Fibroblast of the aortic adventitia (primary cell): ENCODE measurements at places on chromosomes 7 and 10. TPM values are rescaled to one million over a fixed set of nuclear protein-coding genes. Genes with fewer than 3 reads are reported as not detected.

DNA sequence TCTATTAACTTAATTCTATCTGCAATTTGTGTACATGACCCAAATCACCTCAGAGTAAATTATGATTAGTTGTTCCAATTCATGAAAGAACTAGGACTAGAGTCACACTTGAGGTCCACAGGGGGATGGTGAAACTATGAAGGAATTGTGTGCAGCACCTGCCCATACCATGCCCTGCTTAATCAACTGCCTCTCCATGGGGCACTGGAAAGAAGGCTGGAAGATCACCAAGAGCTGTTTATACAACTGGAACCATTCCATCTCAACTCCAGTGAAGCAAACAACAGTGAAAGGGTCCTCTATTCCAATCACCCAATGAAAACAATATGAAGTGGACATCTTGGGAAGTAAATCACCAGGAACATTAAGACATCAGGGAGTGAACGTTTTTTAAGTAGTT, 98.7 kb upstream of the SEMA3D start:
- no peak for DNase-seq

DNA sequence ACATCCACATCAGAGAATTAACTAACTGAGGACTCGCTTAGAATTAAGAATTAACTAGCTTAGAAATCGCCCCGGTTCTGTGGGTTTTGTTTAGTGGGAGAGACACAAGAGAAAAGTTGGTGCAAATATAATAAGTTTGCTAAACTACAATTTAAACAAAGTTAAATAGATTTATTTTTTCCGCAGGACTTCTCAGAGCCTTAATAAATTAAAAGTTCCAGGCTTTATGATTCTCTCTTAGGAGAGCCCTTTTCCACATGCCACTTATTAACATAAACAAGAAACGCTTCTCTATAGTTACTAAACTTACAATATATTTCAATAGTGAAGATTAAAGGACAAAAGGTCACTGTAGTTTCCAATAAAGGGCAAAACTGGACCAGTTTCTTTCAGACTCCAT, 100.0 kb downstream of the SLC25A13 start:
- DNase-seq: no peak

GRCh38 chr10:49281461-49281860, 17.5 kb upstream of the C10orf71 start:
- no peak for DNase-seq

- no peak for DNase-seq
These were observed 128.6 kb upstream of the PDLIM1 start for GRCh38 chr10:95419399-95419798.

GRCh38 chr10:6507311-6507710, 72.8 kb downstream of the PRKCQ start:
- DNase-seq: no peak

- DNase-seq: no peak
These were observed 10.3 kb downstream of the GFRA1 start for GRCh38 chr10:116262678-116263077.

DNA sequence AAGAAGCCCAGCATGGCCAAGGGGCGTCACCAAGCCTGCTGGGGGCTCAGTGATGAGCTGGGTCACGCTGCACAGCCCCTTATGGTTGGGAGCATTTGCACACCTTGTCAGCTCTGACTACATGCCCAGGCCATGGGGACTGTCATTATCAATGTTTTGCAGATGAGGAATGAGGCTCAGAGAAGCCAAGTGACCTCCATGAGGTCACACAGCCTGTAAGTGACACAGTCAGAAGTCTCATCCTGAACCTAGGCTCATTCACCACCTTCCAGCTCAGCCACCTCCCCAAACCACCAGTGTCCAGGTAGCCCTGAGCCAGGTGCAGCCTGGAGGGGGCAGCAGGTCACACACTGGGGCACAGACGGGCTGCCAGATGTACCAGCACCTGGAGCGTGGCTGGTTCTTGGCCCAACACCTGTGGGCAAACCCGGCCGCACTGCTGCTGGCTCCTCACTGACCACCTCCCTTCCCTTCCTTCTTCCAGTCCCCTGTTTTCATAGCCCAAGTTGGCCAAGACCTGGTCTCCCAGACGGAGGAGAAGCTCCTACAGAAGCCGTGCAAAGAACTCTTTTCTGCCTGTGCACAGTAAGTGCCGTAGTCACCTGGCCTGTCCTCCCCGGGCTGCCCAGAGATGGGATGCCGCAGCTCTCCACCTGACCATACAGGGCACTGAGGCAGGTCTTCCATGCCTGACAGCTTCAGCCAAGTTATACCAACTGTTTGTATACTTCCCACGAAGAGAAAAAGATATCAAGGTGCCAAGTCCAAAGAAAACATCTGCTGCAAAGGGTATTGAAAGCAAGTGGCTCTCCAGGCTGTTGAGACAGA, 119.6 kb downstream of the RGS10 start:
- no peak for DNase-seq

DNA sequence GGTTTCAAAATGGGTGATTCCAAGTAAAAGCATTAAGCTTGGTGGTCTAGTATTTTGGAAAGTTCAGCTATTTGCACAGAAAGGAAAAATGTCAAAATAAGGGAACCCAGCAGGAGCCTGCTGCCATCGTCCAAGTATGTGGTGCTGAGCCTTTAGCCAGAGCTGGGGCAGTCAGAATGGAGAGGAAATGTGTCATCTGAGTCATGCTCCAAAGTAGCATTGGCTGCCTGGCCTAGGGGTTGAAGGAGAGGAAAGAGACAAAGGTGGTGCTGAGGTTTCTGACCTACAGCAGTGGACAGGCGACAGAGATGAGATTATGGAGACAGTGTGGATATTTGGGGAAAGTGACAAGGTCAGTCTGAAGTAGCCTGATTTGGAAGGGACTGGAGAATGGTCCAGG, 103.9 kb downstream of the PLCE1 start:
- peak; percentile 17 for DNase-seq

- DNase-seq: no peak
These were observed 15.9 kb downstream of the KPNA7 start for GRCh38 chr7:99191869-99192596.

DNA sequence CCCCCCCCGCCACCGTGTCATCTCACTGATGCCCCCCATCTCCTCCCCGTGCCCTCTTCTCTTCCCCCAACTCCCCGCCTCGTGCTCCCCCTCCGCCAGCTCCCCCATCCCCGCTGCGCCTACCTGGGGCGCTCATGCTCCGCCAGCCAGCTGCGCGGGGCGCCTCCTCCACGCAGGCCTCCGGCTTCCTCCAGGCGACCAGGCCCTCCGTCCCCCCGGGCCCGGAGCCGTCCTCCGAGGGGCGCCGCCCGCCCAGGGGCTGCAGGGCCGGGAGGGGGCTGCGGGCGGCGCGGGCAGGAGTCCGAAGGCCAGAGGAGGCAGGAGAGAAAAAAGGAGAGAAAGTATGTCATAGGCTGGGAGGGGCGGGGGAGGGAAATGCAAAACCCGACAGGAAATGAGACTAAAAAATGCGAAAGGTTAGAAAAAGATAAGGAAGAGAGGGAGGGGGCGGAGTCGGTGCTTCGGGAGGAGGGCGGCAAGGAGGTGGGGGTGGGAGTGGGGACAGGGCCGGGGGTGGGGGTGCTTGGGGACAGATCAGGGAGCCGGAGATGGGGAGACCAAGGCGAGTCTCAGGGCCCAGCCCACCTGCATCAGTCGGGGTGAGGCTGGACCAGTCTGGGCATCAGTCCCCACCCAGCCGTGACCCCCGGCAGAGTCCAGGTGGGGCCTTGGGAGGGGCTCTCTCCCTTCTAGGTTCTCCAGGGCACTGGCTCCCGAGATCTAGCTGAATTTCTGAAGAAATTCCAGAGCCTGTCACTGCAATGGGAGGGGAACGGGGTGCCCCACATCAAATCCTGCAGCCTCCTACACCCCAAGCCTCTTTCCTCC, at the start of gene CARD11:
Gene CARD11 (minus strand): TSS at position 324 of the 828 bp plus-strand sequence. CDS start 85,361 bp downstream, outside the sequence.
- no peak for DNase-seq

GRCh38 chr7:1137517-1138167, 22.4 kb downstream of the ZFAND2A start:
- no peak for DNase-seq

The CCL24 gene
- total RNA-seq: not detected in 2 replicates

The PODXL gene
- total RNA-seq: 2.3 and 7.3 TPM in 2 replicates

The CYP3A7 gene
- 0.74 TPM in 1 of 2 replicates, not detected in the other for total RNA-seq

The SPRN gene
- total RNA-seq: 0.18 and 0.82 TPM in 2 replicates

The LRRN3 gene
- total RNA-seq: 2.7 and 5.0 TPM in 2 replicates
